Activated CD4-positive, alpha-beta T cell treated with anti-CD3 and anti-CD28 coated beads, Interleukin-2, amount 10 ng/mL, durations not matched to agents 7 days and 5 days (primary cell): ENCODE measurements at places on chromosomes 1 and 21. TPM values are rescaled to one million over a fixed set of nuclear protein-coding genes. Genes with fewer than 3 reads are reported as not detected.

DNA sequence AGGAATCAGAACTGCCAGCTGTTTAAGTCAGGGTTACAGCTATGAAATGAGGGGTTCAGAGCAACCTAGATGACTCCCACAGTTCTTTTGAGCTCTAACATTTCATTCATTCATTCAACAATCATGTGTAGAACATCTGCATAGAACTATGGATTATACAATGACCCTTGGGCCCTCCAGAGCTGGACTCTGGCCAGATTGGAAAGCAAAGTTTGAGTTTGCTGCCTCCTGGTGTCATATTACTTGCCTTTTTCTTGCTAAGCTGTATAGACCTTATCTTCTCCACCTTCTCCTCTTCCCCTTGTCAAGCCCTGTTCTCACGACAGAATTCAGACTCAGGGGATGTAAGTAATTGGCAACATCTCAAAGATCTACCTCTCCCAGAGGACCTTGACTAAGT, 4.0 kb downstream of the CASQ2 start:
- H3K27me3 ChIP-seq: peaks cover 9% of the 10 kb centered on the region
- DNase-seq: no peak
- H3K27ac ChIP-seq: no peak overlapping the region
- no peaks in the 10 kb centered on the region for H3K36me3 ChIP-seq
- no peaks in the 10 kb centered on the region for H3K4me1 ChIP-seq

- H3K27ac ChIP-seq: no peak overlapping the region
- H3K4me3 ChIP-seq: no peak overlapping the region
- H3K36me3 ChIP-seq: no peaks in the 10 kb centered on the region
- H3K4me1 ChIP-seq: no peaks in the 10 kb centered on the region
- peaks cover 1% of the 10 kb centered on the region for H3K27me3 ChIP-seq
- no peak for DNase-seq
Measured at GRCh38 chr1:240646571-240647240, 34.8 kb upstream of the GREM2 start.

DNA sequence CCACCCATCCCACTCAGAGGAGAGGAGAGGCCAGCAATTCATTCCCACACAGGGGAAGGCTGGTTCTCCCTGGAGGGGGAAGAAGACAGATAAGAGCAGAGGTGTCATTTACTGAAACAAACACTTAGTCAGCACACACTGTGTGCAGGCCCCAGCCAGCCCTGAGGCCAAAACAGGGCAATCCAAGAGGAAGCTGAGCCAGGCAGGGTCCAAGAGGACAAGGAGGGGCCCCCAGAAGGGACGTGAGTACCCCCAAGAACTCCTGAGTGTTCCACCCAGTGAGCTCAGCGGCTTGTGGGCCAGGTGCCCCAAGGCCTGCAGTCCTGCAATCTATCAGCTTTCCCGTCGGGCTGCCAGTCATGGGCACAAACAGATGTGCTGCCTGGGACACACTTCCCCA, 15.8 kb downstream of the ADGRB2 start:
- H3K4me1 ChIP-seq: peaks cover 21% of the 10 kb centered on the region
- no peak overlapping the region for H3K4me3 ChIP-seq
- no peak overlapping the region for H3K27ac ChIP-seq

DNA sequence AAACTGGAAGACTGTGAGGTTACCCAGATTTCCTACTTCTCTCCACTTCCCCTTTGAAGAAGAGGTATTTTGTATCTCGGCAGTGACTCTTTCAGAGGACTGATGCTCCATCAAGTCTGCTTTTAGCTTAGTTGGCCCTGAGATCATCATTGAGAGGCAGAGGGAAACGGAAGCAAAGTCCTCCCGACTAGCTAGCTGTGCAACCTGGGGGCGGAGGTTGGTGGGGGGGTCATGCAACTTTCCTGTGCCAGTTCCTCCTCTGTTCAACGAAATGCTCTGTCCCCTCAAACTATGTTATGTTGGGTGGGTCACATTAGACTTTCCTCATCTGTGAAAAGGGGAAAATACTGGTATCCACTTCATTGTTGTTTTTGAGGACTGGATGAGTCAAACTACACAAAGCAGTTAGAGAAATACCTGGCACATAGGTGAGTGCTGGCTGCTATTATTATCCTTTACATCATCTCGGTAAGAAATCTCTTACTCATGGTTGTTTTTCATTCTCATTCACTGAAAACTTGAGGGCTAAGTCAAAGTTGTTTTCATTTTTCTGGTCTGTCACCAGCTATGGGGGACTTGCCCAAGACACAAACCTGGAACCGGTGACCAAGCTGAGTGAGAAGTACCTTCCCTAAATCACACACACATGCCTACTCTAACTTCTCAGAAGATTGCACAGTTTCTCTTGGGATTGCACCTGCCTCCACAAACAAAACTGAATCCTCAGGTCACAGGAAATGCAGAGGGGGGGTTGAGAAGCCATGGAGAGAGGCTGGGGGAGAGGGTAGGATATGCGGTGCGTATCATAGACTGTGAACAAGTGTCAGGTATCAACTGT, 83.3 kb downstream of the ABCA4 start:
- H3K4me3 ChIP-seq: no peak overlapping the region
- no peak for DNase-seq
- H3K27me3 ChIP-seq: peaks cover 20% of the 10 kb centered on the region
- H3K4me1 ChIP-seq: peaks cover 10% of the 10 kb centered on the region

DNA sequence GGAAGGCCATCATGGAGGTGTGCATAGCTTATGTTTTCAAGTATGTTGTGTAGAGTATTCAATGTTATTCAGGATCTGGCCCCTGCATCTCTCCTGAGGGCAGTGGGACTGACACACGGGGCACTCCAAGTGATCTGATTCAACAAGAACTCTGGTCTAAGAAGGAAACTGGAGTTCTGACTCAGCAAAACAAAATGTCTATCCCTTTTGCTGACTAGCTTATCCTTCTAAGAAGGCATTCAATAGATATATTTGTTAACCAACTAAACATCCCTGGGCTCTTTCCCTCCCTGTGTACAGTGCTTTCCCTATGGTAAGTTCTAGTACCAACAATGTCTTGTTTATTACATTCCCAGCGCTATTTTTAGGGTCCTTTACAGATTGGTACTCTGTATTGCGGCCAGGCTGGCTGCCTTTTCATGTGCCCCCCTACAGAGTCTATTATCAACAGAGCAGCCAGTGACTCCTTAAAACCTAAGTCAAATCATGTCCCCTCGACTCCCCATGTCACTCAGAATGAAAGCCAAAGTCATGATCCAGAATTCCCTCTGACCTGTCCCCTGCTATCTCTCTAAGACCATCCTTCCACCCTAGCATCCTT, 304.9 kb downstream of the KCNH1 start:
- H3K4me3 ChIP-seq: no peak overlapping the region
- peaks cover 2% of the 10 kb centered on the region for H3K27me3 ChIP-seq
- DNase-seq: no peak
- no peaks in the 10 kb centered on the region for H3K4me1 ChIP-seq
- no peaks in the 10 kb centered on the region for H3K36me3 ChIP-seq

GRCh38 chr1:233566886-233567285, 47.0 kb upstream of the KCNK1 start:
- no peak overlapping the region for H3K27ac ChIP-seq
- H3K4me3 ChIP-seq: no peak overlapping the region
- H3K27me3 ChIP-seq: peaks cover 3% of the 10 kb centered on the region
- H3K4me1 ChIP-seq: no peaks in the 10 kb centered on the region

GRCh38 chr1:111615870-111616715, 3.5 kb upstream of the RAP1A start:
- peaks cover 16% of the 10 kb centered on the region for H3K36me3 ChIP-seq
- peak overlapping the region; percentile 90 for H3K27ac ChIP-seq
- peaks cover 45% of the 10 kb centered on the region for H3K4me1 ChIP-seq

DNA sequence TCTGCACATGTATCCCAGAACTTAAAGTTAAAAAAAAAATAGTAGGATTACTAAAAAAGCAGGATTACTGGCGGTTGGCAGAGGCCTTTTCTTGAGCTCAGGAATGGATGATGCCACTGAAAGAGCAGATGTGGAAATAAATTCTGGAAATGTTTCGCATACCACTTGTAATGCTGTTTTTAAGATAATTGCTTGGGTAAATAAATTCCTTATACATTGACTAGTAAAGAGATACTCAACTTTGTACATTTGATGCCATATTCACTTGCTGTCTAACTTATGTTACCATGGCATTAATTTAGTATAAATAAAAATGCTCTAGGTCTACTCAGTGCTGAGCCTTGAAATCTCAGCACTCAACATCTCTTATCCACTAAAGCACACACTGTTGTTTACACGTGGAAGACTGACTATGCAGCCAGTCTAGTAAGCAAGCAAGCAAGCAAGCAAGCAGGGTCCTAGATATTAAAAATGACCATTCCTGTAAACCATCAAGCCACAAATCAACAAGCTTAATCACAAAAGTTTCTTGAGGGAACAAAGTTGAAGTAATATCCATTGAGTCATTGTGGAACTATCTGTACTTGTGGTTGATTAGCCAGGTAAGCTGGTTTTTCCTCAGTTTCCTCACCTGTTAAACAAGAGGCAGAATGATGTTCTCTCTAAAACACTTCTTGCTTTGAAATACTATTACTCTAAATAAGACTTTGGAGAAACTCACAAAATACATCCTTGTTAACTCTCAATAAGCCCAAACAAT, 1.7 kb upstream of the RASAL2 start:
- H3K27me3 ChIP-seq: peaks cover 45% of the 10 kb centered on the region
- H3K4me1 ChIP-seq: peaks cover 10% of the 10 kb centered on the region
- no peak for DNase-seq

DNA sequence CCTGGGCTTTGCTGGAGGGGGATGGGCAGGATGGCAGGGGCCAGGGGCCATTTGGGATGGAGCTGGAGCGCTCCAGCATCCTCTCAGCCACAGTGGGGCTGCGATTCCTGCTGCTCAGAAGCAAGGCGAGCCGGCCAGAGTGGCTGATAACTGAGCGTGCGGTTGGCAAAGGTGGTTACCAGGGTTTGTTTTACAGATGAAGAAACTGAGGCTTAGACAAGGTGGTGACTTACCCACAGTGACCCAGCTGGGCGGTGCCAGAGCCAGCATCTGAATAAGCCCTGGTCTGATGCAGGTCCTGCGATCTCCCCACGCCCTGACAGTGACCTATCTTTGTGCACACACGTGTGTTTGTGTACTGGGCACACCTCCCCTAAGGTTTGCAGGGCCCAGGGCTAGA, 5.9 kb upstream of the PRXL2B start:
- no peak overlapping the region for H3K4me3 ChIP-seq
- peaks cover 7% of the 10 kb centered on the region for H3K36me3 ChIP-seq
- DNase-seq: no peak
- H3K4me1 ChIP-seq: peaks cover 67% of the 10 kb centered on the region
- H3K27ac ChIP-seq: peak overlapping the region; percentile 26

DNA sequence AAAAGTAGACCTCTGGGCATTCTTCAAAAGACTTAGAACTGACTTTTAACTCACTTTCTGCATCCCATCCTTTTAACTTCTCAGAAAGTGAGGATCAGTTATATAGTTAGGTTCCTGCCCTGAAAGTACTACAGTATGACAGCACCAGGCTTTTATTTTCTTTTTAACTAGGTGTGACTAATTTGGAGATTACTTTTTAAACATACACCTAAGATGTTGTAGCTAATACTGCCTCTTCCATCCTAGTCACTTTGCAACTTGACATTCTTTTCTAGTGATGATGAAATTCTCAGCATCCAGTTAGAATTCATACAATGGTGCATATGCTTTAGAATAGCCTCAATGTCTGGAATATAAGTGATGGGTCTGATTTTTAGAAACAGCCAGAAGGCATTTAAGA, 24.6 kb downstream of the RUNX1 start:
- H3K36me3 ChIP-seq: peaks cover 68% of the 10 kb centered on the region
- H3K4me1 ChIP-seq: peaks cover 90% of the 10 kb centered on the region
- peak overlapping the region; percentile 98 for H3K27ac ChIP-seq
- H3K27me3 ChIP-seq: no peaks in the 10 kb centered on the region

GRCh38 chr1:188386666-188387065, 1557.9 kb downstream of the PLA2G4A start:
- no peak overlapping the region for H3K27ac ChIP-seq
- no peaks in the 10 kb centered on the region for H3K27me3 ChIP-seq
- no peaks in the 10 kb centered on the region for H3K36me3 ChIP-seq
- DNase-seq: no peak
- no peaks in the 10 kb centered on the region for H3K4me1 ChIP-seq

PLEKHN1 gene
- 3.2 TPM for total RNA-seq

ADORA1 gene
- total RNA-seq: not detected

C4BPA gene
- total RNA-seq: not detected

MTX1 gene
- total RNA-seq: 37.3 TPM

SLC44A3 gene
- total RNA-seq: 0.52 TPM

VWA5B1 gene
- 0.15 TPM for total RNA-seq

B3GALT2 gene
- 1.3 TPM for total RNA-seq
